Ureter (tissue), 1 donor: ENCODE measurements at places on chromosomes 4 and X.

DNA sequence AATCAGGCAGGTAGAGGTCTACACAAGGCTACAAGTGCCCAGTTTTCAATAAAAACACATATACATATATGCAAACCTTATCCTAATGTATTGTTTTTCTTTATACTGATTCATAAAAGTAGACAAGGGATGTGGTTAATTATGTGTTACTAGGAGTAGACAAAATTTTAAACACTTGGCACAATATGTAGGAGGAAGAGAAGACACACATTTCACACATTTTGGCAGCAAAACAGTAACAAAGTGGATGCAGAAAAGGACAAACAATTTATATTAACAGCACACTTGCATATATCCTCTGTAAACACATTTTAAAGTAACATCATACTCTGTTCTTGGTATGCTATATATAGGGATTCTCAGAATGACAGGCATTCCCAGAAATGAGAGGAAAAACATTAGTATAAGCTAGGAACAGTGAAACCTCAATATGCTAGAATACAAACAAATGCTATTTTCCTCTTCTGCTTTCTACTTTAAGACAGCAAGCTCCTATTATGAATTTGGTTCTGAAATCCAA is 63.8 kb downstream of the GPRIN3 start:
- DNase-seq: no peak

- no peak for DNase-seq
Observed at GRCh38 chr4:145352438-145353145, 129.1 kb upstream of the SMAD1 start.

GRCh38 chrX:30814978-30815377 is 74.1 kb downstream of the TAB3 start:
- DNase-seq: no peak

DNA sequence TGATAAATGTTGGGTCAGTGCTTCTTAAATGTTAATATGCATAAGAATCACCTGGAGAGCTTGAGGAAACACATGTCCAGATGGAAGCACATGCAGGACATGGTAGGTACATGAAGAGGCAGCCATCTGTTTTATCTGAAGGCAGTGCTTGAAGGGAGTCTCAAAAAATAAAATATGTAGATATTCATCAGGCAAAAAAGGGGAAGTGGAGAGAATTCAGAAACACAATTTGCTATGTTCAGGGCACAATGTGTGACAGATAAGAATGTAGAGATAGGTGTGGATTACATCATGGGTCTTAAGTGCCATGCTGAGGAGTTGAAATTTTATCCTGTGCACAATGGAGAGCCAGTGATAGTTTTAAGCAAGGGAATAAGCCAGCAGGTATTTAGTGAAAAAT is 59.6 kb upstream of the CASK start:
- no peak for DNase-seq

- DNase-seq: no peak
Observed at GRCh38 chr4:26388671-26389070, 67.9 kb downstream of the RBPJ start.

DNA sequence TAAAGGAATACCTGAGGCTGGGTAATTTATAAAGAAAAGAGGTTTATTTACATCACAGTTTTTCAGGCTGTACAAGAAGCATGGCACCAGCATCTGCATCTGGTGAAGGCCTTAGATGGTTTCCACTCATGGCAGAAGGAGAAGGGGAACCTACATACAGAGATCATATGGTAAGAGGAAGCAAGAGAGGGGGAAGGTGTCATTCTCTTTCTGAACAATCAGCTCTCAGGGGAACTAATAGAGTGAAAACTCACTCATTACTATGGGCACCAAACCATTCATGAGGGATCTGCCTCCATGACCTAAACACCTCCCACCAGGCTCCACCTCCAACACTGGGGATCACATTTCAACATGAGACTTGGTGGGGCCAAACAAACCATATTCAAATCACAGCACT is 61.7 kb upstream of the PPP1R2C start:
- no peak for DNase-seq

GRCh38 chrX:110462957-110463356 is 104.3 kb downstream of the RTL9 start:
- DNase-seq: no peak

DNA sequence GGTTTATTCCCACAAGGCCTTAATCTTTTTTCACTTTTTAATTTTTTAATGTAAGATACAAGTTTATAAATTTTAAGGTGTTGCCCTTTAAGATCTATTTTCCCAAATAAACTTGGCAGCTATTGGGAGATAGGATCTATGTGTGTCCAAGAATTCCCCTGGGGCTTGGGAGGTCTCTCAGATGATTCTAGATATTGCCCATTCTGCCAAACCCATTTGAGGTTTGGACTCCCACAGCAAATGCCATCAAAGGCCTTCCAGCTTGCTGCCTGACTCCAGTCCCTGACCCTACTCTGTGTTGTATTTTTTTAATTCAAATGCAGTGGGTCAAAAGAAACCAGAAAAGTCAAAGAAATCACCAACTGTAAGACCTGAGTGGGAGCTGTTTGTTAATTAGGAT is 120.0 kb upstream of the CHRDL1 start:
- DNase-seq: no peak

DNA sequence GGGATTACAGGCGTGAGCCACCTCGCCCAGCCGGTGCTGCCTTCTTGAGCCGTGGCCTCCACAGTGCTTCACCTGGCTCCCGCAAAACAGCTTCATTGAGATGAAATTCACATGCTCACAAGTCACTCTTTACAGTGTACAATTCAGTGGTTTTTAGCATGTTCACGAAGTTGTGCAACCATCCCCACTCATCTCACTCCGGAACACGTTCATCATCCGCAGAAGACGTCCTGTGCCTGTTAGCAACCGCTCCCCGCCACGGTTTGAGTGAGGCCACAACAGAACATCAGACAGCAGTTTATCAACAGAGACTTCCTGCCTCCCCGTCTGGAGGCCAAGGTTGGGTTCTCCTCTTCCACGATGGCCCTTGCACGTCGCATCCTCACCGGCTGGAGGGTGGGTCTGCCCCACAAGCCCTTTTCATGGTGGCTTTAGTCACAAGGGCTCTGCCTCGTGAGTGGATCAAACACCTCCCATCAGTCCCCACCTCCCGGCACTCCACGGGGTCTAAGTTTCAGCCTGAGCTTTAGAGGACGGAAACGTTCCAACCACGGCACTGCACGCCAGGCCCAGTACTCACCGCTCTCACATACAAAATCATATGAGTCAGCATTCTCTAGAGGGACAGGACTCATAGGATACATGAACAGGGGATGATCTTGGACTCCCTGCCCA is 29.6 kb upstream of the SPON2 start:
- DNase-seq: peak; percentile 77

DNA sequence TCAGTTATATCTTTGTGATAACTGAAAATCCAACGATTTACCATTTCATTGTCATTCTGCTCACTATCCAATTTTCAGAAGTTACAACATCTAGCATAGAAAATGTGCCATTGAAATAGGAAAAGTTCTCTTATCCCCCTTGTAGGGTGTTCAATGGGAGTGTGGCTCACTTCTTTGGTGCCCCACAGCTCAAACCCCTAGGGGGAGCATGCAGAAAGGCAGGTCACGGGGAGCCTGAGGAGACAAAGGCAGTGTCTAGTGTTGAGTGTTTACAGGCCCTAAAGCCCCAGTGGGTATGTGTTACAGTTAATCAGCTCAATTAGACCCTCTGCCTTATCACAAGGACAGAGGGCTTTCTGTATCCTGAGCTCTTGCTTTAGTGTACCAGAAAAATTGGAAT is 243.4 kb upstream of the GRID2 start:
- no peak for DNase-seq

DNA sequence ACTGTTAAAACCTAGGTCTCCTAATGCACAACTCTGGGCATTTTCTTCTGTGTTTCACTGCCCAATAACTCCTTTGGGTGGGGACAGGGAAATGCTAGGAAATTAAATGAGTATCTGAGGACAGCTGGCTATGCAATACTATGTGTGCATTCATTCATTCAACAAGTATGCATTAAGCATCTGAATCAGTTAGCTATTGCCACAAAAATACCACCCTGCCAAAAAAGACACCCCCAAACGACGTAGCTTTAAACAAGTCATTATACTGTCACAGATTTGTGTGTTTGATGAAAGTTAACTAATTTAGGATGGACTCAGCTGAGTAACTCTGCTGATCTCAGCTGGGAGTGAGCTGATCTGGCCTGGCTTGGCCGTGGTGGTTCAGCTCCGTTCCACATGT is 29.8 kb upstream of the PTCHD1 start:
- no peak for DNase-seq

- DNase-seq: no peak
Observed at GRCh38 chr4:187687697-187688096, 307.9 kb upstream of the ZFP42 start.

DNA sequence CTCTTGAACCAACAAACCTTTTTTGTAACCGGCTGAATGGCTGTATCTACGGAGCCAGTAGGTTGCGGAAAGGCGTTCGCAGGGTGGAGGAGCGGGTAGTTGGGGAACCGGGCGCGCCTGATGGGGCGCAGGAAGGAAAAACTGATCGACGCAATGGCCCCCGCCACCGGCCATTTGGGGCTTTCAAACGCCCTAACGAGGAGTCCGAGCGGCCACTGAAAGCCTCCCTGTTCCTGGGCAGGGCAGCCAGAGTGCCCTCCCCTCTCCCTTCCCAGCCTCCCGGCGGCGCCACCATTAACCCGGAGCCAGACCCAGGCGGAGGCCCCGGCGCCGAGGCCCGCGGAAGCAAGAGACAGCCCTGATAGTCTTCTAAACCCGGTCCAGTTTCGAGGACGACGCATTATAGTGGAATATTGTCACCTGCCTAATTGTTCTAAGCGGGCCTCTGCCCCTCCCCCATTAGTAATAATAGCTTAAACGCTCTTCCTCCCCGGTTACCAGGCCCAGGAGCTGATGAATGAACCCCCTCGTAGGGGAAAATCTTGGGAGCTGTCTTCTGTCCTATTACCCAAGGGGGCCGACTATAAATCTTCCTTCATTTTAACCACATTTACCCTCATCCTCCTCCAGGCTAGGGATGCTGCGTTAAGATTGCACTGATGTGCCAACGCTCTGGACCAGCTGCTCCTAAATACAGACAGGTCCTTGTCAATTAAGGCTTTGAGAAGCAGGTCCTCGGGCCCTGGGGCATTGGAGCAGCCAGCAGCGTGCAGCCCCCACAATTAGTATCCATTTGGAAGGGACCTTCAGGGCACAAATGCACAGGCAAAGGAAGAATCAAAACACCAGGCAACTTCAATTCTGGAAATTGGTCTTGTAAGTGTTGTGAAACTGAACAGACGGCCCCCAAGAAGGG is 61.6 kb upstream of the TMEM33 start:
- no peak for DNase-seq

- no peak for DNase-seq
Observed at GRCh38 chrX:17005712-17006368, 59.4 kb downstream of the REPS2 start.

GRCh38 chr4:28709891-28710290 is 1849.2 kb downstream of the STIM2 start:
- no peak for DNase-seq

GRCh38 chr4:98728433-98728832 is 70.0 kb upstream of the TSPAN5 start:
- DNase-seq: no peak

GRCh38 chr4:43864616-43865146 is 583.9 kb downstream of the KCTD8 start:
- no peak for DNase-seq

GRCh38 chrX:132876523-132877338 is 81.7 kb downstream of the HS6ST2 start:
- no peak for DNase-seq

DNA sequence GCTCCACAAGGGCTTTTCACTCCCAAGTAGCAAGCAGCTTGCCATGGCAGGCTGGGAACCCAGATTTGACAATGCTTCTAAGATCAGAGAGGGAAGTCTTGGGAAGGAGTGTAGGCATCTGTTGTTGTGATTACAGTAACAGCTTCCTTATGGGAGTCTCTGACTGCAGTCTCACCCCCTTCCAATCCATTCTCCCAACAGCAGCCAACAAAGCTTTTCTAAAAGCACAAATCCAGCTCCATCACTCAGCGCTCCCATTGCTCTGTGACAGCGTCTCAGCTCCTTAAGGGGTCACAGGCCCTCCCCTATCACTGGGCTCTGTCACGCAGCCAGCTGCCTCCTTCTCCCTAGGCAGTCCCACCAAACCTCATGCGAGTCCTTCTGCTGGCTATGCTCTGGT is 7.1 kb downstream of the IGFBP7 start:
- DNase-seq: no peak

- no peak for DNase-seq
Observed at GRCh38 chr4:31908261-31908660, 1188.1 kb downstream of the PCDH7 start.

DNA sequence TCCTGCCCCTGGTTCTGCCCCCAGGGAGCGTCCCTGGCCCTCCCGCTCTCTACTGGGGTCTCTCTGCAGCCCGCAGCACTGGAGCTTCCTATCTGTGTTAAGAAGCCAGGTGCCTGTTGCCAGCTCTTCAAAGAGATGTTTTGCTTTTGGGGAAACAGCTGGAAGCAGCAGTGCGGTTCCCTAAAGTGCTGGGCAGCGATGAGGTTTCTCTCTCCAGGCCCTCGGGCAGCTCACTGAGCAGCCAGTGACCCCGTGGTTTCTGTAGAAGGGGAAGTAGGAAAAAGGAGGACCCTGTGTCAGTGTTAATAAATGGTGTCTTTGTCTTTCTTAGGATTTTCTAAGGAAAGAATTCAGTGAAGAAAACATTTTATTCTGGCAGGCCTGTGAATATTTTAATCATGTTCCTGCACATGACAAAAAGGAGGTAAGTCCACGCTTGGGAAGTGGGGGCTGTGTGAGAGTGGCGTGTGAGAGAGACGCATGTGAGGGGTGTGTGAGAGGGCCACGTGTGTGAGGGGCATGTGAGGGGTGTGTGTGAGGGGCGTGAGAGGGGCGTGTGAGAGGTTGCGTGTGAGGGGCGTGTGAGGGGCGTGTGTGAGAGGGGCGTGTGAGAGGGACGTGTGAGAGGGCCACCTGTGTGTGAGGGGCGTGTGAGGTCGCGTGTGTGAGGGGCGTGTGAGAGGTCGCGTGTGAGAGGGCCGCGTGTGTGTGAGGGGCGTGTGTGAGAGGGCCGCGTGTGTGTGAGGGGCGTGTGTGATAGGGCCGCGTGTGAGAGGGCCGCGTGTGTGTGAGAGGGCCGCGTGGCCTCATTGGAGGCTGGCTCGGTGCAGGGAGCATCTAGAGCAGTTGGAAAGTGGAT is 27.1 kb upstream of the HGFAC start:
- DNase-seq: no peak

- DNase-seq: no peak
Observed at GRCh38 chr4:6674500-6675149, 19.1 kb upstream of the S100P start.

DNA sequence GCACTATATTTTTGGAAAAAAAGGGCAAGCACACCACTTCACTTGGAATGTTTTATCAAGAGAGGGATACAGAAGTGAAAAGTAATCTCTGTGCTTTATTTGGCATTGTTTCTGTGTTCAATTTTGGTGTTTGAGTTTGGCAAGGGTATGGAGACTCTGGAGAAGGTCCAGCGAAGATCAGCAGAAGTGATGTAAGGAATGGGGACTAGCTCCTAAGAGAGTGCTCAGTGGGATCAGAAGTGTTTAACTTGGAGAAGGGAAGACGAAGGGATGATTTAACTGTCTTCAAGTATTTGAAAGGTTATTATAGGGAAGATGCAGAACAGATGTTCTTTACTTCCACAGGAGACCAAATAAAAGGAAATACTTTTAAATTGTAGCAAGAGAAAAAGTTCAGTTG is 74.3 kb downstream of the CFAP299 start:
- DNase-seq: no peak
